ENCODE measurements at places on chromosomes 3 and 15.
A peak's percentile ranks its signal among the peaks of the same experiment; 100 is the strongest.

DNA sequence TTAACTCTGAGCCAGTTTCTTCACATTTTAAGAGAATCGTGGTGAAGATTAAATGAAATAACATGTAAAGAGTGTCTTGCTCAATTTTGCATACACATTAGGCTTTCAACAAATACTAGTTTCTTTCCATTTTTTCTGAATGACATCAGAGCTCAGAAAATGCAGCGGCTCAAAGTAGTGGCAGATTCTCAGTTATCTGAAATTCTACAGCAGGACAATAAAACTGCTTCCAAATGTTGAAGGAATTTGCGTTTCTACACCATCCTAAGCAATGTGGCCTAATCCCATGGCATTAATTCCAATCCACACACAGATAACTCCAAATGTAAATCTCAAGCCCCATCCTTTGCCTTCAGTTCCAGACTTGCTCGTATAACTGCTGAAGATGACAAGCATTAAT, 115.8 kb downstream of the PLCH1 start:
- DNase-seq = no peak

GRCh38 chr3:173399044-173399443, 1.5 kb downstream of the NLGN1 start:
- no peak for DNase-seq

DNA sequence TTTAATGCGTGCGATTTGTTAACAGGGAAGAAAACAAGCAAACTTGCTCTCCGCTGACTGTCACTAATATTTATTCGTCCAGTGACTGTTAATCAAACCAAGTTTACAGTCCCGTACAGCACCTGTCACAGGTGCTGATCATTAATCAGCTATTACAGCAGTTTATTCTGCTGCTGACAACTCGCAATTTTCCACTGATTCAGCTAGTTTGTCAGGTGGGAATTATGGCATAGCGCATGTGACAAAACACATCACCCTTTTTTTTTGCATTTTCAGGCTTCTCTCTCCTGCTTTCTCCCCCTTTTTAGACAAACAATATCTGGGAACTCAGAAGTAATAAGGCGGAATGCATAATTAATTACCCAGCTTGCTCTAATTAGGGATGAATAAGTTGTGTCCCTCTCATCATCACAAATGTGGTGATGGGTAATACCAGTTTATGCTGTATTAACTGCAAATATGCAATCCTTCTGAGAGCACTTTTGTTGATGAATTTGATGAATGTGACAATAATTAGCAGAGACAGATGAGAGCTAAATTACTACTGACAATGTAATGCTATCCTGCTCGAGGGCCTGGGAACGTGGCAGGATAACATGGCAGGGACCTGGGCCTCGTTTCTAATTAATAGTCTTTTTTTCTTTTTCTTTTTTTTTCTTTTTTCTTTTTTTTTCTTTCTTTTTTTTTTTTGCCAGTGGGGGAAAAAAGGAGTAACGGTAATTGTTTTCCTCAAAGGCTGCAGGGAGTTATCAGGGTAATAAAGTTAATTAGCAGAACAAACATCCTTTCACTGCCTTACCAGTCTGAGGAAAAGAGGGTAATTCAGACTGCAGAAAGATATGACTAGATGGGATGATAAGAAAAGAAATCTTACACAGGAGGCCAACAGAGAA, 150.3 kb upstream of the SOX2 start:
- DNase-seq = no peak

- DNase-seq = no peak
Observed at GRCh38 chr3:123385981-123386380, 62.9 kb downstream of the ADCY5 start.

DNA sequence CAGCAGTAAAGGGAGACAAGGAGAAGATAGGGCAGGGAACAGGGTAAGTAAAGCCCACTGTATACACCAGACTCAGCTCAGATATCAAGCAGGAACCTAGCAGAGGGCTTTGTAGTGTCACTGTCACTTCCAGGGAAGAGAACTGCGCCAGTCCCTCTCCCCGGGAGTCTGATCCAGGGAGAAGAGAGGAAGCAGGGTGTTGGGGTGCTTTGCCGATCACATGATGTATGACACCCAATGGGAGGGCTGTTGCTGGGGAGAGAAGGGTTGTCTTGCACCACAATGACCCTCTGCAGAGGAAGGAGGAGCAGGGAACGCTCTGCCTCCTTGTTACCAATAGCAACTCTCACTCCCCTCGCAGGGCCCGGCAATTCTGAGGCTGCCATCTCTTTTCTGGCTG, 147.2 kb upstream of the SLC2A2 start:
- DNase-seq = peak; percentile 25

DNA sequence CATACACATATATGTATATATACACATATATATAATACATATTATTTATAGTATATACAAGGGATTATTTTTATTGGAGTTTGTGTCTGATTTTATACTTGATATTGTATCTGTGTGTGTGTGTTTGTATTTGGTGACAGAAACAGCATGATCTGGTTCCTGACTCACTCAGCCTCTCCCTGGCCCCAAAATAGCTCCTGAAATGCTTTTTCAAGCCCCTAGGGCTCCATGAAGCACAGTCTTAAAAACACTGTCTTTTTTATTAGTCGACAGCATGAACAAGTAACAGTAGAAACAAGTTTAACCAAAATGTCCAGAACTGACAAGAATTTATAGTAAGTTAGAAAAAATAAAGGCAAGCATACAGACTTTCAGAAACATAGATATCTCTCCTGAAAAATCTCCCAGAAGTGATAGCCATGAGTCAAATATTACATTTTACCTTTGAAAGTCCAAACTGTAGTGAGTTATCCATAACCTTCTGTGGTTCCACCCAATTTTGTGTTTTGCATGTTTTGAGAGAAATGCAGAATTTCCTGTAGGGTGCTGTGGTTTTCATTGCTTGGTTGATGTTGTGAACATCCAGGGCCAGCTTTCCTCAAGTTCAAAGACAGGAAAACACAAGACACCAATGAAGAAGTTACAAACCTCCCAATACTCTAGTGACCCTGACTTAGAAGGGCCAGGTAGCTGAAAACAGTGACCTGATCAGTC, 98.5 kb upstream of the CCDC80 start:
- no peak for DNase-seq

- no peak for DNase-seq
Observed at GRCh38 chr15:87368511-87368910, 888.0 kb downstream of the NTRK3 start.

GRCh38 chr3:105166893-105167292, 199.8 kb upstream of the ALCAM start:
- no peak for DNase-seq

GRCh38 chr3:20853890-20854289, 667.9 kb upstream of the SGO1 start:
- no peak for DNase-seq

GRCh38 chr15:69357773-69358771, 56.1 kb upstream of the KIF23 start:
- no peak for DNase-seq

DNA sequence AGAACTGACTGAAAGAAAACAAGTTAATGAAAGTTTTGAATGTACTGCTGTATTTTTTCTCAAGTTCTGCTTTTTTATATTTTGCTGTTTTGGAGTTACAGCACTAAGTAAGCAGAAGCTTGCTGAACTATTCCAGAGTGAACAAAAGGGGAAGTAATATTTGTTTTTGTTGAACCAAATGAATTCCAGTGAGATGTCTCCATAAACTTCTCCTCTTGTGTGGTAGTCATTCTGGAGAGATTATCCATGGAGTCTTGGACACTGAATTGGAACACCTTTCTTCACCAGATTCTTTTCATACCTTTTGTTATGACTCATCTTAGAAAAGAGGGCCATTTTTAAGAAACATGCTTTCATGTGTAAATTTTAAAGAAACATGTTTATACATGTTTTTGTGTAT, 8.8 kb downstream of the ANKUB1 start:
- peak; percentile 79 for DNase-seq

DNA sequence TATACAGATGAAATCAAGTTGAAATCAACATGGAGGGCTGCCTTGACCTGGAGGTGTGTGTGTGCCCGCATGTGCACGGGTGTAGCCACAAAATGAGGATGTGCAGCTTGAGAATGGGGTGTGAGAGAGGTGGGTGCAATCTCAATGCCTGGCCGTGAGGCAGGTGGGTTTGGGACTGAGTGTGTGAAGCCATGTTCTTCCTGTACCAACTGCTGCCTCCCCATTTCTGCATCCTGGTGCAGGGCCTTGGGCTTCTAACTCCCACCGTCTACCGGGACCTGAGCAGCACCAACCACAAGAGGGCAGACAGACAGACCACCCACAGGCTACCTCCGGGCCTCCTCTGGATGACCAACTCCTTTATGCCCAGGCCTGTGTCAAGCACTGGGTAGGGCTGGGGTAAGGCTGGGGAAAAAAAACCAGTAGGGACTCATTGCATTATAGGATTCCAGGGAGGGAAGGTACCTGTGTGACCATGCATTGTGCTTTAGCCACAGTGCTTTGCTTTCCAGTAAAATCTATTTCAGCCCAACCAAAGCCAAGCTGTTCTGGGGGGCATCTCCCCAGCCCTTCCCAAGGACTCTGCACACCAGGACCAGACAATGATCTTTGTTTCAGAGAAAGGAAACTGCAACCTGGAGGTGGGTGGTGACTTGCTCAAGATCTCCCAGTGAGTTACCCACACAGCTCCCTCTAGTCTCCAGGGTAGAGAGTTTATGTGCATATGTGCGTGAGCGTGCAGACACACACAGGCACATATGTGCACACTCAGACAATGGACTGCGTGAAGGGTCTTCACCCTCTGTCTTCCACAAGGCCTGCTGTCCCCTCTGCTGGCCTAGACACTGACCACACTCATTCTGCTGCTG, 162.2 kb upstream of the TLE3 start:
- DNase-seq = peak; percentile 60

- DNase-seq = no peak
Observed at GRCh38 chr3:29420106-29420505, 139.2 kb downstream of the RBMS3 start.

GRCh38 chr15:84624359-84624758, 23.6 kb downstream of the ZSCAN2 start:
- no peak for DNase-seq

DNA sequence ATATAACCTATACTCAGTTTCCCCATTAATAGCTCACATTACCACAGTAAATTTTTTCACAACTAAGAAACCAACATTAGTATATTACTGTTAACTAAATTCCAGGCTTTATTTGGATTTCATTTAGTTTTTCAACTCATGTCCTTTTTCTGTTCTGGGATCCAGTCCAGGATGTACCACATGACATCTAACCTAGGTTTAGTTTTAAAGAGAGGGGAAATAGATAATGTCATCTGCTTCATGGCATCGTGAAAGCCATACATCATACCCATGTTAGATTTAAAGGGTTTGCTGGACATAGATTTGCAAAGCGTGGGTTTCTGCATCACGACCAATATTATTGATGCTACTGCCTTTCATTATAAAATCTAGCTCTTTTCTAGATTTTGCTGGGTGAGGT, 33.2 kb upstream of the RPP14 start:
- DNase-seq = no peak

- no peak for DNase-seq
Observed at GRCh38 chr3:183151086-183151485, 11.4 kb downstream of the LAMP3 start.

GRCh38 chr3:71389911-71390573, 193.5 kb downstream of the FOXP1 start:
- DNase-seq = peak; percentile 37

DNA sequence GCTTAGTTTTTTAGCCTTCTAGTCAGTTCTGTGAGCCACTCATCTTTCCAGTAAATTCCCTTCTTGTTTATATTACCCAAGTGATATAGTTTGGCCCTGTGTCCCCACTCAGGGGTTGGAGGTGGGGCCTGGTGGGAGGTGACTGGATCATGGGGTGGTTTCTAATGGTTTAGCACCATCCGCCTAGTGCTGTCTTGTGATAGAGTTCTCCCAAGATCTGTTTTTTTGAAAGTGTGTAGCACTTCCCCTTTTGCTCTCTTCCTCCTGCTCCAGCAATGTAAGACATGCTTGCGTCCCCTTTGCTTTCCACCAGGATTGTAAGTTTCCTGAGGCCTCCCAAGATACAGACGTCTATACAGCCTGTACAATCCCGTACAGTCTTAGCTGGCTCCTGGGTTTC, 53.7 kb upstream of the INO80 start:
- DNase-seq = peak; percentile 80

GRCh38 chr3:150385296-150386242, 22.5 kb upstream of the TSC22D2 start:
- DNase-seq = peak; percentile 92

DNA sequence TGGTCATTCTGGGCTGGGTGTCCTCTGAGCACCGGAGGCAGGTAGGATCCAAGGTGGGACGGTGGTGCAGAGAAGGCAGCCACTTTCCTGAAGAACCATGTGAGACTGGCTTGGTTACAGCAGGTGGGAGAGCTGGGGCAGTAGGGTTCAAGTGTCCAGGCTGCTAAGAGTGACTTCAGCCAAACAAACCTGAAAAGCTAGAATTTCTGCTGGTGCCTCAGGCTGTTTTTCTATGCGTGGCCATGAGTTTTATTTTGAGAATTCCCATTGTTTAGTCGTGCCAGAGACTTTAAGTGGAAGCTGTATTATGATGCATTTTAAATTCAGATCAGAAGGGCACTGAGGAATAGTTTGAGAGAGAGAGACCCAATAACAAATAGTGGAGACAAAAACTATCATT, 20.1 kb downstream of the USP13 start:
- DNase-seq = no peak

DNA sequence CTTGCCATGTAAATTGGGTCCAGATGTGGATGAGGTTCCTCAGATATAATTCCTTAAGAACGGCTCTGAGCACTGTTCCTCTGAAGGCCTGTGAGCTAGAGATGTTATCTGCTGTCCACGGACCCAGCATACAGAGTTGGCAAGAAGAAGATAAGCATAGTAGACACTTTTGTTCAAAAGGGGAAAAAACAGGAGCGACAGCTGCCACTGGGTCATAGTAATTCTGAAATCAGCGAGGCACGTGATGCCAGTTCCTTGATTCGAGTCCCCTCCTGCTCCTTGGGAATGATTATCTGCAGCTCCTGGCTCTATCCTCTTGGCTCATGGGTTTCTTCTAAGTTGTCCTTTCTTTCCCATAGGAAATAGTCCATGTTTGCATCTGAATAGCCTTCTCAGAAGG, 2.5 kb upstream of the RAB7A start:
- DNase-seq = no peak

DNA sequence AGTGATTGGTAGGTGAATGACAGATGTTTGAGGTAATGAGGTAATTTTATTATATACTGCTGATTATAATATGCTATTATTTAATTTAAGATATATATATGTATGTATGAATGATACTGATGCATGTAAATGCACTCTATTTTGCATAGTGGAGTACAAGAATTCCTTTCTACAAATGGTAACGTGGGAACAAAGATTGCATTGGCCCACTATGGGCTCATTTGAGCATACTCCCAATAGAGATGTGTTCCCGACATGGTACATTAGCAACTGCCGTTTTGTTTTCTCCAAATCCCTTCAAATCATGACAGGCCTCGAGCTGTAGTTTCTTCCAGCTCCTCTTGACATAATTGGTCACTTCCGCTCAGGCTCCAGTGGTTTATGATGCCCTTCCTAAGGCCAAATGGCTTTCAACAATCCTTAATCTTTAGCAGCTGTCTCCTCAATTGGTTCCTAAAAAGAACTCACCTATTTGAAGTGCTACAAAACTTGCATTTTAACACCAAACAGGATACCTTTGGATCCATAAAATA, 266.1 kb downstream of the ADAMTSL3 start:
- DNase-seq = no peak
